ENCODE measurements at places on chromosomes 2 and 18. TPM values are rescaled to one million over a fixed set of nuclear protein-coding genes. Genes with fewer than 3 reads are reported as not detected.
A peak's percentile ranks its signal among the peaks of the same experiment; 100 is the strongest.

Gene ZNG1B
- 26.4 TPM for total RNA-seq

Gene ALPG
- not detected for total RNA-seq

Gene FRZB
- total RNA-seq, result 0.36 TPM

Gene C2orf15
- total RNA-seq, result 0.59 TPM

Gene SATB2
- 54.5 TPM for total RNA-seq

GRCh38 chr2:37587817-37588216 is 83.6 kb downstream of the CDC42EP3 start:
- peak overlapping the region; percentile 61 for H3K27ac ChIP-seq
- no peak overlapping the region for H3K4me3 ChIP-seq
- DNase-seq, result no peak
- H3K27me3 ChIP-seq, result no peaks in the 10 kb centered on the region
- no peaks in the 10 kb centered on the region for H3K36me3 ChIP-seq

- no peak for DNase-seq
- no peak overlapping the region for H3K4me3 ChIP-seq
- no peaks in the 10 kb centered on the region for H3K27me3 ChIP-seq
- no peak overlapping the region for H3K27ac ChIP-seq
- H3K36me3 ChIP-seq, result no peaks in the 10 kb centered on the region
Observed at GRCh38 chr2:34719206-34719605, 1120.1 kb upstream of the FAM98A start.

GRCh38 chr2:97764559-97765263 is 51.3 kb downstream of the ZAP70 start:
- no peaks in the 10 kb centered on the region for H3K4me1 ChIP-seq
- H3K4me3 ChIP-seq, result no peak overlapping the region
- H3K36me3 ChIP-seq, result peaks cover 46% of the 10 kb centered on the region
- H3K27ac ChIP-seq, result no peak overlapping the region
- no peaks in the 10 kb centered on the region for H3K27me3 ChIP-seq

DNA sequence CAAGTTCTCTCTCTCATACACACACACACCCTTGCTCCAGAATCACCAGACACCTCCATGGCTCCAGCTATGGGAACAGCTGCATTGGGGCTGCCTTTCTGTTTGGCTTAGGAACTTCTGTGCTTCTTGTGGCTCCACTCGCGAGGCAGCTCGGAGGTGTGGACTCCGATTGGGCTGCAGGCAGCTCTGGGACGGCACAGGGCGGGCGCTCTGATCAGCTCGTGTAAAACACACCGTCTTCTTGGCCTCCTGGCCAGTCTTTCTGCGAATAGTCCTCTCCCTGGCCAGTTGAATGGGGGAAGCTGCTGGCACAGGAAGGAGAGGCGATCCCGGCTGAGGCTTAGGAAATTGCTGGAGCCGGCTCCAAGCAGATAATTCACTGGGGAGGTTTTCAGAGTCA is 22.4 kb downstream of the FOSL2 start:
- H3K36me3 ChIP-seq, result peaks cover 94% of the 10 kb centered on the region
- H3K4me1 ChIP-seq, result peaks cover 10% of the 10 kb centered on the region
- H3K4me3 ChIP-seq, result no peak overlapping the region
- H3K27me3 ChIP-seq, result no peaks in the 10 kb centered on the region
- DNase-seq, result no peak
- peak overlapping the region; percentile 49 for H3K27ac ChIP-seq

GRCh38 chr2:143553261-143553660 is 424.0 kb downstream of the ARHGAP15 start:
- H3K36me3 ChIP-seq, result no peaks in the 10 kb centered on the region
- H3K27me3 ChIP-seq, result no peaks in the 10 kb centered on the region
- H3K27ac ChIP-seq, result no peak overlapping the region
- H3K4me3 ChIP-seq, result no peak overlapping the region
- H3K4me1 ChIP-seq, result peaks cover 5% of the 10 kb centered on the region
- DNase-seq, result peak; percentile 18
